A549 (cell line): ENCODE measurements at places on chromosomes 6 and 20. TPM values are rescaled to one million over a fixed set of nuclear protein-coding genes. Genes with fewer than 3 reads are reported as not detected.

- no peak for DNase-seq
These were observed 128.1 kb downstream of the CEBPB start for GRCh38 chr20:50318710-50319109.

DNA sequence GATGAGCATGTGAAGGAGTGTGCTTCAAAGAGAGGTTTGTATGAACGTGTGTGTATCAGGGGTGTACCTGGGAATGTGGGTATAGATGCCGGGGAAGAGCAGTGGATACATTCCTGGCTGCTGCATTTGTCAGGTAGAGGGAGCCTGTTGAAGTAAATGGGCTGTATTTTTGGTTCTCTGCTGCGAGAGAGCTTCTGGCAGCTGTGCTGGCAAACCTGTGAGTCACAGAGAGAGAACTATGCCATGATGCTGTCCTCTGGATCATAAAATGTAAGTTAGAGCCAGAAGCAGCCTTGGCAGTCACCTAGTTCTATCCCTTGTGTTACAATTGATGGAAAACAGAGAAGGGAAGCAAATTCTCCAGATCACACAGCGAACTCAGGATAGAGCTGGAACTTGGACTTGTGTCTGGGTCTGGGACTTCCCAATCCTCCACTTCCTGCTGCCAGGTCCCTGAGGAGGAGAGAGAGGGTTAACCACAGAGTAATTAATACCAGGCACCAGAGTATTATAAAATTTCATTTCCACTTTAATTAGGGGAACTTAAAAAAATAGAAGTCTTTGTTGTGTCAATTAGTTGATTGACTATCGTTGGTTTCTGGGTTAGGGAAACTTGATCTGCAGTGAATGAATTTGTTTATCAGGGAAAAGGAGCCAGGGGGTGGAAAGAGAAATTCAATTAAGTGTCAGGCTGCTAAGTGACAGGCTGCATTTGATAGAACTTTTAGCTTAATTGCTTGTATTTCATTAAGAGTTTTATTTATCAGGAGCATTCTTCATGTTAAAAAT is 41.1 kb upstream of the GTSF1L start:
- DNase-seq: no peak

- DNase-seq: no peak
These were observed 32.4 kb downstream of the SLC2A12 start for GRCh38 chr6:134020071-134020470.

- DNase-seq: no peak
These were observed 107.5 kb downstream of the SESN1 start for GRCh38 chr6:108987156-108987555.

GRCh38 chr6:96124778-96125177 is 109.0 kb downstream of the FUT9 start:
- DNase-seq: no peak

- DNase-seq: no peak
These were observed 258.8 kb downstream of the GMDS start for GRCh38 chr6:1986454-1987243.

GRCh38 chr20:24914388-24915241 is 34.5 kb upstream of the CST7 start:
- DNase-seq: no peak

LY86 gene
- not detected in 3 replicates for polyA plus RNA-seq

EDN1 gene
- 33.2 to 34.3 TPM (median 33.5 TPM) in 3 replicates for polyA plus RNA-seq
